ENCODE measurements at places on chromosomes 4 and X. TPM values are rescaled to one million over a fixed set of nuclear protein-coding genes. Genes with fewer than 3 reads are reported as not detected.

Gene RBM46
- not detected for total RNA-seq

GRCh38 chr4:6178757-6179156, 21.6 kb downstream of the JAKMIP1 start:
- DNase-seq, result no peak

Gene IQCM
- total RNA-seq, result not detected

DNA sequence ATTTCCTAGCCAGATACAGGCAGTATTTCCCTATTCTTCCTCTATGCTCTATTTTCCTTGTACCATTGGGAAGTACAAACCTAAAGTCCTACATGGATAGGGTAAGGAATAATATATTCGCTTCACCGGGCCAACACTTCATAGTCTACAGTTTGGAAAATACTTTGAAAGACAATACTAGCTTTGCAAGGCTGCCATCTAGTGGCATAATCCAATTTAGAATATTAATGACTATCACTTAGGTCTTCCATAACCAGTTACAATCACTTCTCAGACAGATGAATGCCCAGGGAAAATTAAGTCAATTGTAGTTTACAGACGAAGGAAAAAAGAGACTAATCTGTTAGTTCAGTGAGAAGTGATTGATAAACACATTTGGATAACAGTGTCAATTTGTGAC, 141.0 kb upstream of the FAM47C start:
- no peak for DNase-seq

DNA sequence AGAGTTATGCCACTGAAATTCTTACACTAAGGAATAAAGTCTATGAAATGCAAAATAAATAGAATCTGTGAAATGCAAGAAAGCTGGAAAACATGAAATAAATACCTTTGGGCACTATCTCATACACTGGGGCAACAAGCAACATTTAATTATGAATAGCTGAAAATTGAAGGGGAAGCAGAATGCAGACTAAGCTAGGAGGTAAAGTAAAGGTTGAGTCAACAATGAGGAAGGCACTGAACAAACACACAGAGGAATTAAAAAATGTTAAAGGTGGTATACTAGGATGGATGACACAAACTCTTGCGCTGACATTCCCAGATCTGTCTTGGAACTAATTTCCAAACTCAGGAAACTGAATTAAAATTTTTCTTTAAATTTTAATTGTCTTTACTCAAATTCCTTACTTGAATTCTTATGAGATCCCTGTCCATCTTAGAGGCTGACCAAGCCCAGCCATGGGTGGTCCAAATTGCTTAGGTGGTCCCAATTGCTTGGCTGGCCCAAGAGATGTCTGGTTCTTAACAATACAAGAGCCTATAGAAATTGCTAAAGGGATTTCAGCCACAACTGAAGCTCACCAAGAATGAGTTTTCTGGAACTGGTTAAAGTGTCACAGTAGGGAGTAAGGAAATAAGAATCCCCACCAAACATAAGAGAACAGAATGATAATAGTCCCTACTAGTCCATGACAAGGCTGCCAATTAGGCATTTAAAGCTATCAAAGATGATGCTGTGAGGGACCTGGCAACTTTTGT, 41.3 kb upstream of the ZCCHC13 start:
- DNase-seq, result no peak

GRCh38 chrX:154000051-154000450, 19.7 kb downstream of the IRAK1 start:
- no peak for DNase-seq

GRCh38 chr4:83885256-83886182, 349.6 kb downstream of the GPAT3 start:
- no peak for DNase-seq

- DNase-seq, result no peak
These were observed 53.4 kb downstream of the CD99L2 start for GRCh38 chrX:150845091-150845490.

GRCh38 chr4:89657931-89658700, 178.8 kb downstream of the SNCA start:
- DNase-seq, result no peak

GRCh38 chrX:136823175-136823574, 42.4 kb upstream of the ARHGEF6 start:
- no peak for DNase-seq
